SK-N-DZ (cell line): ENCODE measurements at places on chromosomes 6 and 20.

DNA sequence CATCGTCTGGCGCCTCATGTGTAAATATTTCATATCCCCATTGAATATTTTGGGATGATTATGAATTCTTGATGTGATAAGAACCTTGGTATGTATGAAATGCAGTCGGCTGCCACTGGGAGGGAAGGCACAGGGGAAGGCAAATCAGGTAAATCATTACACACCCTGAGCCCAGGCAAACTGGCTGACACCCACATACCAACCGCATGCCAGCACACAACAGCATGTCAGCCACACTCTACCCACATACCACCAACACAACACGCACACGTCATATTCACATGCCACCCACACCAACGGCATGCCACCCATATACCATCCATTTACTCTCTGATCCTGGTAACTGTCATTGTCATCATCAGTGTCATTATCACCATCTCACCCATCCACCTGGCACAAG lies 28.3 kb upstream of the MDGA1 start:
- no peak for DNase-seq

GRCh38 chr6:85065831-85066230 lies 301.4 kb upstream of the TBX18 start:
- no peak for DNase-seq

DNA sequence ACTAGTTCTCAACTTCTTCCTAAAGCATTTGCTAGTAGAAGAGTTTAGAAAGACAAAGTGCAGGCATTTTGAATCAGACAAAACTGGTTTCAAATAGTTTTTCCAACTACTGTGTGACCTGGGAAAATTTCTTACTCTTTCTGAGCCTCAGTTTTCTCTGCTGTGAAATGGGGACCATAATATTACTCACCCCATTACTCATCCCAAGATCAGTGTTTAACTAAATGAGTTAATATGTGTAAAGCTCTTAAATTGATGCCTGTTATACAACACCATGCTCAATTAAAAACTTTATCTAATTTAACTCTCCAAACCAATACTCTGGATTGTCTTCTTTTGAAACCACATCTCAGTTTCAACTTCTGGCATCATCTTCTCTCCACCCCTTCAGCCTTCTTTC lies 87.4 kb downstream of the DNAH8 start:
- no peak for DNase-seq

DNA sequence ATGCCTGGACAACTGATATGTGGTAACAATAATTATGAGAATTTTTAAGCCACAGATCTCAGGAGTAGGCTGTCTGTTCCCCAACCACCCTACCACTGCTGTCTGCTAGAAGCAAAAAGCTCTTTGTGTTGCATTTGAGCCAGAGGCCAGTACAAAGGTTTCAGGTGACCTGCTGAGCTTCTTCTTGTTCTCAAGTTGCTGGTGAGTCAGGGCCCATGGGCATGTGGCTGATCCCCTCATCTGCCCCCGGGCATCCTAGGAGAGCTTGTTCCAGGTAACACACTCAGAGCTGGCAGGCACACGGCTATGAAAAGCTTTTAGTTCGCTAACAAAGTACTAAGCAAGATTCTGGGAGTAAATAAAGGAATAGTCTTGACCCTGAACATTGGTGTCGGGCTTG lies 285.3 kb downstream of the CDC5L start:
- DNase-seq: no peak

GRCh38 chr6:42963855-42964605 lies 3.5 kb downstream of the GNMT start:
- DNase-seq: peak; percentile 49

GRCh38 chr6:111710439-111710838 lies 104.8 kb upstream of the TRAF3IP2 start:
- no peak for DNase-seq

DNA sequence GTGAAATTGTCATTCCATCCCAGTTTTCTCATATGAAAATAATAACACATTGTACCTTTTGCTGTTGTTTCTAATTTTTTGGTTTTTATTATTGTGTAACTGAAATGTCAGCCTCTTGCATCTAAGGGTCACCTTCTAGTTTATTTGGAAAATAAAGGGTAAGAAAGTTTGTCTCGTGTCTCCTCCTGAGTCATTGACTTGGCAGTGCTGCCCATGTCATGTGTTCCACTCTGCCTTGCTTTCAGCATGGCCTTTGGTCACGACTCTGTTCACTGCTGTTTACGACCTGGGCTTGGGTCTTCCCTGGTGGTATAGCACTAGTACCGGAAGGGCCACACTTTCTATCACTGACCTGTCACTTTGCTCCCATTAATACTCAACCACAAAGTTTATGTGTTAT lies 171.4 kb upstream of the RSPO3 start:
- DNase-seq: no peak

GRCh38 chr6:135743476-135743875 lies 108.0 kb upstream of the PDE7B start:
- no peak for DNase-seq

DNA sequence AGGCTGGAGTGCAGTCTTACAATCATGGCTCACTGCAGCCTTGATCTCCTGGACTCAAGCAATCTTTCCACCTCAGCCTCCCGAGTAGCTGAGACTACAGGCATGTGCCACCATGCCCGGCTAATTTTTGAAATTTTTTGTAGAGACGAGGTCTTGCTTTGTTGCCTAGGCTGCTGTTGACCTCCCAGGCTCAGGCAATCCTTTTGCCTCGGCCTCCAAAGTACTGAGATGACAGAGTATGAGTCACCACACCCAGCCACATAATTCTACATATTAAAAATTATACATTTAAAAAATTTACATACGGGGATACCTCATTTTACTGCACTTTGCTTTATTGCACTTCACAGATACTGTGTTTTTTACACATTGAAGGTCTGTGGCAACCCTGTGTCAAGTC lies 115.1 kb downstream of the MAN1A1 start:
- no peak for DNase-seq
